Activated CD8-positive, alpha-beta memory T cell treated with anti-CD3 and anti-CD28 coated beads for 36 hours (primary cell): ENCODE measurements at places on chromosomes 7 and 10. TPM values are rescaled to one million over a fixed set of nuclear protein-coding genes. Genes with fewer than 3 reads are reported as not detected.

NPFFR1 gene
- total RNA-seq, result not detected

YWHAG gene
- 174 TPM for total RNA-seq

SAMD9 gene
- total RNA-seq, result 7.8 TPM

DRGX gene
- total RNA-seq, result not detected

DENND2A gene
- not detected for total RNA-seq

ZDHHC6 gene
- 52.8 TPM for total RNA-seq

FBXL13 gene
- total RNA-seq, result 0.86 TPM

WNT16 gene
- not detected for total RNA-seq

EBF3 gene
- not detected for total RNA-seq

OR2A5 gene
- not detected for total RNA-seq

SRPK2 gene
- 38.8 TPM for total RNA-seq

GPRIN2 gene
- not detected for total RNA-seq

NFE2L3 gene
- 62.1 TPM for total RNA-seq

IL6 gene
- 1.1 TPM for total RNA-seq

PRKRIP1 gene
- total RNA-seq, result 23.8 TPM

MSMB gene
- not detected for total RNA-seq

ZPBP gene
- total RNA-seq, result 0.42 TPM

OPN1SW gene
- total RNA-seq, result not detected

POLL gene
- total RNA-seq, result 34.5 TPM

POMZP3 gene
- total RNA-seq, result 15.8 TPM

GSAP gene
- total RNA-seq, result 1.6 TPM

KCNH2 gene
- 0.11 TPM for total RNA-seq

BTBD16 gene
- not detected for total RNA-seq

CBLL1 gene
- 41.2 TPM for total RNA-seq

SUGCT gene
- 1.3 TPM for total RNA-seq

TAS2R38 gene
- total RNA-seq, result not detected

ITPRID1 gene
- total RNA-seq, result not detected

VSTM4 gene
- 0.06 TPM for total RNA-seq

SLC18A2 gene
- total RNA-seq, result 0.04 TPM

MRLN gene
- total RNA-seq, result not detected

CALHM1 gene
- not detected for total RNA-seq

ADCYAP1R1 gene
- total RNA-seq, result not detected

HABP2 gene
- total RNA-seq, result not detected

PPP1R3C gene
- total RNA-seq, result 0.15 TPM

CREM gene
- 143 TPM for total RNA-seq

STEAP1B gene
- 0.23 TPM for total RNA-seq

C10orf143 gene
- 4.0 TPM for total RNA-seq

ADAM8 gene
- 70.1 TPM for total RNA-seq

CHAT gene
- total RNA-seq, result not detected

PRSS37 gene
- total RNA-seq, result not detected

GNGT1 gene
- total RNA-seq, result not detected

MYO3A gene
- not detected for total RNA-seq

MYL10 gene
- total RNA-seq, result not detected

ZNF365 gene
- total RNA-seq, result 0.25 TPM

NAT16 gene
- total RNA-seq, result not detected

C10orf62 gene
- not detected for total RNA-seq

PPIF gene
- total RNA-seq, result 185 TPM
